ENCODE measurements at places on chromosomes 4 and X.

DNA sequence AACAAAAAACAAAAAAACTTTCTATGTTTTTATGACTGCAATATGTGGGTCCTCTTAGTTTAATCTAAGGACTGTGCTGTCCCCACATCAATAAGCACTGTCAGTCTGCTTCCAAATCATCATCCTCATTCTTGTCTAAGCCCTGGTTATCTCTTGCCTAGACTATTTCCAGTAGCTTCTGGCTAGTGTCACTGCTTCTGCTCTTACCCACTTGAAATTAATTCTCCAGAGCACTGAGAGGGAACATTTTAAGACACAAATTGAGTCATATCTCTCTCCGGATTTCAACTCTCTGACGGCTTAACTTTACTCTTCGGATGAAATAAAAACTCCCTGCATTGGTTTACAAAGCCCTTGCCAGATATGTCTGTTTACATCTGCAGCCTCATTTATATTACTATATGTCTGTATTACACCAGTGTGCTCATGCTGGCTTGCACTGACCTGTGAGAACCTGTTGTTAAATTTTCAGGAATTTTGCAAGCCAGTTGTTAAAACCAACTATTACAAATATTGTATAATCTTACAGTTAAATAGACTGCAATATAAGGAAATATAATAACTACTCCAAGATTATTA is 345.9 kb downstream of the ADGRL3 start:
- DNase-seq = no peak

DNA sequence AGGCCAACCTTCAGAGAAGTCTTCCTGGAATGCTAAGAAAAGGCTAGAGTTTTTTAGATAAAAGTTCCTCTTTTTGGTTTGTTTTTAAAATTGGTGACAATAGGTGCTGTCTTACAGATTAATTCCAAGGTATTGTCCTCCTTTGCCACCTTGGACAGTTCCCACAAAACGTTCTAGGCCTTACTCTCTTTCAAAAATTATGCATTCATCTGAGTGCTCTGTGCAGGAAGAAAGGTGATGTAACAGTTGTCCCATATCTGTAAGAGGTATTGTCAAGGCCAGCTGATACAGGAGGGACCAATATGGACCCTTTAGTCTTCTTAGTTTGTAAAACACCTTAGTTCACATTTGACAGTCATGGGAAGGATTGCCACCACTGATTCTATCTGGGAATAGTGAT is 15.9 kb upstream of the CXCL5 start:
- no peak for DNase-seq

GRCh38 chrX:45322382-45322781 is 121.7 kb upstream of the DIPK2B start:
- no peak for DNase-seq

- no peak for DNase-seq
These were observed 34.8 kb downstream of the GC start for GRCh38 chr4:71749008-71749594.

GRCh38 chr4:154781126-154781982 is at the start of gene RBM46:
RBM46 (plus strand) TSS chr4:154781272; CDS start chr4:154796753, 15,481 bp downstream.
- no peak for DNase-seq

DNA sequence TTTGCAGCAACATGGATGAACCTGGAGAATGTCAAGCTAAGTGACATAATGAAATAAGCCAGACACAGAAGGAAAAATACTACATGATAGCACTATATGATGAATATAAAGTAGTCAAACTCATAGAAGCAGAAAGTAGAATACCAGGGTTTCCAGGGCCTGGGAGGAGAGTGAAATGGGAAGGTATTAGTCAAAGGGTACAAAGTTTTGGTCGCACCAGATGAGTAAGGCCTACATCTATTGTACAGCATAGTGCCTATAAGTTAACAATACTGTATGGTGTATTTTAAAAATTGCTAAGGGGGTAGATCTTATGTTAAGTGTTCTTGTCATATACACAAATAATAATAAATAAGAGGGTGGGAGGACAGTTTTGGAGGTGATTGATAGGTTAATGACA is 41.5 kb downstream of the ENOX2 start:
- DNase-seq = no peak
